ENCODE measurements at places on chromosomes 11 and 22.

GRCh38 chr22:46780453-46780852 lies 18.0 kb downstream of the TBC1D22A start:
- no peak for DNase-seq

DNA sequence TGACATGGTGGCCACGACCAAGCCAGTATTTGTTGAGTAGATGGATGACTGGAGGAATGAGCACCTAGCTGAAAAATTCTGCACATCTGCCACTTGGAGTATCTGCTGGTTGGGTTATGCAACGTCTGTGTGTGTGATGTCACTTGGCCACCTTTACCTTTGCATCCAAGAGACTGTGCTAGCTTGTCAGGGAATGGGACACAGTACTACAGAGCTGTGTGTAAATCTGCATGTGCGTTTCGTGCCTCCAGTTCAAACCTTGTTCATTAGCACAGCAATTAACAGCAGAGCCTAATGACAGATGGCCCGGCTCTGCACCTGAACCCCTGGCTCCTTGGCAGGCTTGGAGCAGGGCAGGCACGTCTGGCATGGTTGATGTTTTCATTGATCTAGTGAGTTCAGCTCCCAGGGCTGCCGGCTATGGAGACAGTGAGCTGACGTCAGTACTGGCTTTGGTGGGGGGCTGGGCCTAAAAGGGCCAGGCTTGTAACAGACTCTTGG lies 188.4 kb upstream of the NAV2 start:
- no peak for DNase-seq

GRCh38 chr22:16970446-16970845 lies 37.6 kb downstream of the GAB4 start:
- no peak for DNase-seq

GRCh38 chr11:78350091-78350645 lies 67.5 kb downstream of the GAB2 start:
- peak; percentile 8 for DNase-seq

DNA sequence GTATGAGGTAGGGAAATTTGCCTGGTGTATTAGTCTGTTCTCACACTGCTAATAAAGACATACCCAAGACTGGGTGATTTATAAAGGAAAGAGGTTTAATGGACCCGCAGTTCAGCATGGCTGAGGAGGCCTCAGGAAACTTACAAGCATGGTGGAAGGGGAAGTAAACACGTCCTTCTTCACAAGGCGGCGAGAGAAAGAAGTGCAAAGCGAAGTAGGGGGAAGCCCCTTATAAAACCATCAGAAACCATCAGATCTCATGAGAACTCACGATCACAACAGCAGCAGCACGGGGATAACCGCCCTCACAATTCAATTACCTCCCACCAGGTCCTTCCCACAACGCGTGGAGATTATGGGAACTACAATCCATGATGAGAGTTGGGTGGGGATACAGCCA lies 12.0 kb upstream of the RFPL2 start:
- DNase-seq, result no peak

- no peak for DNase-seq
These were observed 38.0 kb downstream of the OSBPL5 start for GRCh38 chr11:3126901-3127691.

DNA sequence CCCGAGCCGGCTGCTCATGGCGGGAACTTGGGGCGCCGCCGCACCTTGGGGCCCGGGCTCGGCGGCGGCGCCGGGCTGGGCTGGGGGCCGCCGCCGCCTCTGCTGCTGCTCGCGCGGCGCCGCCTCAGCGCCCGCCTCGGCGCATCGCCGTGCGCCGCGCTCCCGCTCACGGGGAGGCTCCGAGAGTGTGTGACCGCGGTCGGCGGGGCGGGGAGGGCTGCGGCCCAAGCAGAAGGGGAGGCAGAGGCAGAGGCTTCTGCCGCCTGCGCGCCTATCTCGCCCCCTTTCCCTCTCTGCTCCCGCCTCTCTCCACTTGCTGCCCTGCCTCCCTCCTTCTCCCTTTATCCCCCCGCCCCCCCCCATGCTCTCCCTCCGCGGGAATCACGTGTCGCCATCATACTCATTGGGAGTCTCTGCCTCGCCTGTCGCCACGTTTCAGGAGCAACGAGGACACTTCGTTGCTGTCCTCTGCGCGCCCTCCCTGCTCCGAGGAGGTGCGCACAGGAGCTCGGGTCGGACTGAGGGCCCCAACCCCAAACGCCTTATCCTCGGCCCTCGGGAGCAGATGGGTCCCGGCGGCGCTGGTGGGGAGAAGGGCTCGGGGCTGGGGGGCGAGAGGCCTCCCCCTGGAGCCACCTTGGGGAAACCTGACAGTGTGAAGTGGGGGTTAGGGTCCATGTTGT lies at the start of gene GUCY1A2:
TSS of gene GUCY1A2 (minus strand) at position 258 of the 683 bp plus-strand sequence. CDS start 421 bp downstream, outside the sequence.
- peak; percentile 34 for DNase-seq

GRCh38 chr22:39503630-39504029 lies 1.5 kb downstream of the MIEF1 start:
- no peak for DNase-seq

GRCh38 chr11:45517171-45517770 lies 148.2 kb downstream of the CHST1 start:
- no peak for DNase-seq

- no peak for DNase-seq
These were observed 10.9 kb downstream of the MAPK8IP2 start for GRCh38 chr22:50611341-50612060.

DNA sequence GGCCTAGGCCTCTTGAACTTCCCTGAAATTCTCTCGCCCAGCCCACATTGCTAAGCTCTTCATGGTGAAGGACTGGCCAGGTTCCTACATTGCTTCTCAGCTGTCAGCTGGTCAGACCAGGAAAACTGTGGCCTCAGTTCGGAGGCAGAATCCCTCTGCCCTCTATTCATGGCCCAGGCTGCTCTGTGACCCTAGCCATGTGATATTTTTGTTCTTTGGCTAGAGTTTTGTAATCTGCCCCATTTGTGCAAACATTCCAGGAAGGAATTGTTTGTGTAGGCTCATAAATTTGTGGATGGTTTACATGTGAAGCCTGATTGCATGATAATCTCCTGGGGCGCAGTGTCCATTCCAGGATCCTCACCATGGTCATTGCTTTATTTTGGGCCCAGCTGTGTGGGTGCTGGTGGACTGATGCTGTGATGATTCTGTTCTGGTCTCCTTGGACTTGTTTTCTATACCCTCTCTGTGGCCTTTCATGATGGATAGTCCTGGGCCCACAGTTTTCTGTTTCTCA lies 149.1 kb upstream of the E2F8 start:
- DNase-seq, result no peak

DNA sequence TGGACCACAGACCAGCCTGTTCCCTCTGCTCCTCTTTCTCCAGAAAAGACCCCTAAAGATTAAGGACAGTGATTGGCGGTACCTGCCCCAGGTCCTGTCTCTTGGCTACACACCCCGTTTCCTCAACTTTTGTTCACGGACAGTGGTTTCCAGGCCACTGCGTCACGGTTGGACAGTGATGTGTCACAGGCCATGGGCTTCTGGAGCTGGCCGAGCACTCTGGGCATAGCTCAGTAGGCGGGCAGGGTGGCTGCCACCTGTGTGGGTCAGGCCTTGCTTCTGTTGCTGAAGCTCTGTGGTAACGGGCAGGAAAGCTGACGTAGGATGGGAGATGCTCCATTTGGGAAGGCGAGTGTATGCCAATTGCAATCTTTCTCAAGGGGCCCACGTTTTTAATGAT lies 13.6 kb downstream of the TUB start:
- DNase-seq, result no peak

GRCh38 chr11:3123761-3124733 lies 41.1 kb downstream of the OSBPL5 start:
- DNase-seq, result no peak

GRCh38 chr11:124633355-124633754 lies 10.7 kb downstream of the TBRG1 start:
- DNase-seq, result no peak

DNA sequence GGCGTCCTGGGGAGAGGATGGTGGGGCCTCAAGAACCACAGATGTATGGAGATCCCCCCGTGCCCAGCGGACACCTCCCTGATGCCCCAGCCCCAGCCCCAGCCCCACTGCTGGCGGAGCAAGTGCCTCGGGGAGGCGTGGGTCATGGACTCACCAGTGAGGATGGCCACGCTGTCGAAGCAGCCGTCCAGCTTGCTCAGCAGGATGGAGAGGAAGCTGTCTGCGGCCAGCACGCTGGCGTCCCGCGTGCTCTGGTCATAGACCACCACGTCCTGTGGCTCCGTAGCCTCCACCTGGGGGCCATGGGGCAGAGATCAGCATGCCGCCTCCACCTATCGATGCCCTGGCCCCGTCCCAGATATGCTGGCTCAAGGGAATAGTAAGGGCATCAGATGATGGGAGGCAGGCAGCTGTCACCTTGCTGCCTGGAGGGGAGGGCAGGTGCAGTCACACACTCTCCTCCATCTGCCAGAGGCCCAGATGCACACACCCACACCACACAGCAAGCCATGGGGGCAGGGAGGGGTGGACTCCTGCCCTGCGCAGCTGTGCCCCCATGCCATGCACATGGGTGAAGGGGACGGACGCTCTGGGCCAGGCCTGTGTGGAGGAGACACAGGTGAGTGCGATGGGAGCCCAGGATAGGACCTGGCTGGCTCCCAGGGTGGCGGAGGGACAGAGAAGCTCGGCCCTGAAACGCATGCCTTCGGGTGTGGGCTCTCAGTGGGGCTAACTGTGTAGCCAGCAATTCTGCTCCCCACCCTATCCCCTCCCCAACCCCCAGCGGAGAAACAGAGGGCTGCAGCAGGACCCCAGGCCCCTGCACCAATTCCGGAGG lies 8.2 kb downstream of the DUSP8 start:
- no peak for DNase-seq

DNA sequence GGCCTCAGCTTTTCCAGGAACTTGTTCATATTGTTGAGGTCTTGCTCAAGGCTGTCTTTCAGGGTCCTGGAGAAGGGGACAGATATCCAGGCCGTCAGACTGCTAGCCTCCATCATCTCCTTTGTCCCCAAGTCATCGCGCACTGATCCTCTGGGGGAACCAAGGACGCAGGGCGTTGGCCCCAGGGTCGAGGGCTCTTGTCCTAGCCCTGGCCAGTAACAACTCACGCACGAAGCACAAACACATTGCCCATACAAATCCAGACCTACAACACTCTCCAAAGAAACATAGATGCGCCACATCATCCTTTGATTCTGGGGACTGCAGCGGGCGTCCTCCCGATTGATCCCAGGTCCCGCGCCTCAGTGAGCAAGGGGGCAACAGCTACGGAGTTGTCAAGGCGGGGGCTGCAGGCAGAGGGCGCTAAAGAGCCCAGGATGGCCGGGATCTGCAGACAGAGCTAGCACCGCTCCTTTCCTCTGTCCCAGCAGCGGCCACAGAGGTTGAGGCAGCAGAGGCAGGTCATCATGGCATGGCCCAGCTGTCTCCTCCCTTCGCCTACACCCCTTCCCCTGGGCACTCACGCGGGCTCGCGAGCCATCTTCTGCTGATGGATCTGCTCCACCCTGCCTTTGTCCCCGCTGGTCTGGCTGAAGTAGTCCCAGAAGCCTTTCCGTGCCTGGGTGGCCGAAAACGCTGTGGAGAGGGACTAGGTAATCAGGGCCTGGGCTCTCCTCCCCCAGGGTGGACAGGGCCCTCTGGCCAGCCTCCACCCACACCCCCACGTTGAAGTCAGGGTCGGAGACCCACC lies 472 bp downstream of the APOA5 start:
- DNase-seq, result peak; percentile 76

DNA sequence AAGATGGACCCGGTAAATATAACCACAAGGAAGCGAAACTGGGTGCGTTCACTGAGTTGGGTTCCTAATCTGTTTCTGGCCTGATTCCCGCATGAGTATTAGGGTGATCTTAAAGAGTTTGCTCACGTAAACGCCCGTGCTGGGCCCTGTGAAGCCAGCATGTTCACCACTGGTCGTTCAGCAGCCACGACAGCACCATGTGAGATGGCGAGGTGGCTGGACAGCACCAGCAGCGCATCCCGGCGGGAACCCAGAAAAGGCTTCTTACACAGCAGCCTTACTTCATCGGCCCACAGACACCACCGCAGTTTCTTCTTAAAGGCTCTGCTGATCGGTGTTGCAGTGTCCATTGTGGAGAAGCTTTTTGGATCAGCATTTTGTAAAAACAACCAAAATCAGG lies 74.4 kb downstream of the NCAPD3 start:
- DNase-seq, result no peak

DNA sequence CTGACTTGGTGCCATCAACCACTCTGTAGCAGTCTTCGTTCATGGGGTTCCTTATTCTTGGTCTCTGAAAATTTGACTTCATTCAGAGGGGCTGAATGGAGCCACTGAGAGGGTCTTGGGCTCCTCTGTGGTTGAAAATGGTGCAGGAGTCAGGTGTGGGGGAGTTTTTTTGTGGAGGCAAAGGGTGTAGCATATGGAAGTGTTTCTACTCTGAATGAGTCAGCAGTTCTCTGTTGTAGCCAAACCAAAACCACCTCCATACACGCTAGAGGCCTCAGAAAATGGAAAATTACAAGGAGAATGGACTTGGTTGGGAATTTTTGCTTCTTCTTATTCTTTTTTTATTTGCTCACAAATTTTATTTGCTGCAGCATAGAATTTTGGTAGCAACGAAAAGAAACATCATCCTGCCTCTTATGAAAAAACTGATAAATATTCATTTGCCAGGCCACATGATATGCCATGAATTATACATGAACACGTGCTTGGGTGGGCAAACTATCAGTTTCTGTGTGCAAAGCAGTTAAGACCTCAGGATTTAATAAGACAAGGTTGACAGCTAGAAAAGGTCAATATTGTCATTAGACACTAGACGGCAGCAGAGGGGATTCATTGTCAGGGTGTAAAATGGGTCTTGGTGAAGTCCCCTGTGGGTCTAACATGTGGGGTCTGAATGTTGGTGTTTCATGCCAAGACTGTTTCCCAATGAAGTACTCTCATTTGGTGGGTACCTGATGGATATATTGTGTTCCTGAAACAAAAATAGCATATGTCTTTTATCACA lies 111.7 kb downstream of the MYO18B start:
- DNase-seq, result no peak

GRCh38 chr22:37731804-37732471 lies 35.1 kb downstream of the TRIOBP start:
- no peak for DNase-seq

DNA sequence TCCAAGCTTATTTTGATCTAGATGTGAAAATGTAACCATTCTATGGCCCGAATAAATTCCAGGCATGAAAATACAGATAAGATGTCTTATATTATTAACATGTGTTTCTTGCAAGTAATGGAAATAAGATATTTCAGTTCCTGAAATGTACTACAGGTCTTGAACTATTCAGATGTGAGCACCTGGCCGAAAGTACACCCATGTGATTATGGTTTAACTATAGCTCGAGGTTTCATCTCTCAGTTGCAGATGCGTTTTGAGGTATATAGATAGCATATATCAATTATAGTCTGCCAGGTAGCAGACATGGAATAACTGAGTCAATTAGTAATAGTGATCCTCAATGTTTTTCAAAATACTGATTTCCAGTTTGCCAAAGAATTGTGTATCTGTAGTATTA lies 68.3 kb downstream of the DDIAS start:
- no peak for DNase-seq

GRCh38 chr22:46292732-46293131 lies 3.9 kb upstream of the GTSE1 start:
- no peak for DNase-seq

- no peak for DNase-seq
These were observed 74.6 kb downstream of the CASP12 start for GRCh38 chr11:104823657-104824056.

GRCh38 chr11:102926517-102926916 lies 29.0 kb downstream of the MMP13 start:
- DNase-seq, result no peak

All from amygdala (tissue), 56 donors.